ENCODE measurements at places on chromosomes 1 and 21. TPM values are rescaled to one million over a fixed set of nuclear protein-coding genes. Genes with fewer than 3 reads are reported as not detected.

The NKAIN1 gene
- total RNA-seq: not detected

The SERTAD4 gene
- total RNA-seq: 0.97 TPM

The TMEM125 gene
- not detected for total RNA-seq

The MPL gene
- not detected for total RNA-seq

DNA sequence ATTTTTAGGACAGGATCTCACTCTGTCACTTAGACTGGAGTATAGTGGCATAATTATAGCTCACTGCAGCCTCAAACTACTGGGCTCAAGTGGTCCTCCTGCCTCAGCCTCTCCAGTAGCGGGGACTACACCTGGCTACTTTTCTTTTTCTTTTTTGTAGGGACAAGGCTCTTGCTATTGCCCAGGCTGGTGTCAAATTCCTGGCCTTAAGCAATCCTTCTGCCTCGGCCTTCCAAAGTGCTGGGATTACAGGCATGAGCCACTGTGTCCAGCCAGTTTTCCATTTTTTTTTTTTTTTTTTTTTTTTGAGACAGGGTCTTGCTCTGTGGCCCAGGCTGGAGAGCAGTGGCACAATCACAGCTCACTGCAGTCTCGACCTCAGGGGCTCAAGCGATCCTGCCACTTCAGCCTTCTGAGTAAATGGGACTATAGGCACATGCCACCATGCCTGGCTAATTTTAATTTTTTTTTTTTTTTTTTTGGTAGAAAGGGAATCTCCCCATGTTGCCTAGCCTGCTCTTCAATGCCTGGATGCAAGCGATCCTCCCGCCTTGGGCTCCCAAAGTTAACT lies 20.6 kb upstream of the CEP85 start:
- no peak overlapping the region for H3K4me3 ChIP-seq
- peaks cover 10% of the 10 kb centered on the region for H3K27me3 ChIP-seq
- H3K4me1 ChIP-seq: no peaks in the 10 kb centered on the region
- H3K27ac ChIP-seq: no peak overlapping the region
- DNase-seq: no peak

- no peaks in the 10 kb centered on the region for H3K27me3 ChIP-seq
- no peak overlapping the region for H3K4me3 ChIP-seq
- H3K27ac ChIP-seq: no peak overlapping the region
- no peaks in the 10 kb centered on the region for H3K4me1 ChIP-seq
- DNase-seq: no peak
Observed at GRCh38 chr21:27639286-27639685, 672.4 kb upstream of the ADAMTS5 start.

GRCh38 chr1:98981917-98982513 lies 22.6 kb downstream of the PLPPR5 start:
- no peaks in the 10 kb centered on the region for H3K27me3 ChIP-seq
- H3K4me3 ChIP-seq: no peak overlapping the region
- H3K27ac ChIP-seq: no peak overlapping the region
- H3K4me1 ChIP-seq: peaks cover 8% of the 10 kb centered on the region
- DNase-seq: peak; percentile 63

GRCh38 chr1:175353066-175353465 lies 160.5 kb upstream of the KIAA0040 start:
- H3K4me3 ChIP-seq: no peak overlapping the region
- no peak overlapping the region for H3K27ac ChIP-seq
- no peaks in the 10 kb centered on the region for H3K4me1 ChIP-seq

DNA sequence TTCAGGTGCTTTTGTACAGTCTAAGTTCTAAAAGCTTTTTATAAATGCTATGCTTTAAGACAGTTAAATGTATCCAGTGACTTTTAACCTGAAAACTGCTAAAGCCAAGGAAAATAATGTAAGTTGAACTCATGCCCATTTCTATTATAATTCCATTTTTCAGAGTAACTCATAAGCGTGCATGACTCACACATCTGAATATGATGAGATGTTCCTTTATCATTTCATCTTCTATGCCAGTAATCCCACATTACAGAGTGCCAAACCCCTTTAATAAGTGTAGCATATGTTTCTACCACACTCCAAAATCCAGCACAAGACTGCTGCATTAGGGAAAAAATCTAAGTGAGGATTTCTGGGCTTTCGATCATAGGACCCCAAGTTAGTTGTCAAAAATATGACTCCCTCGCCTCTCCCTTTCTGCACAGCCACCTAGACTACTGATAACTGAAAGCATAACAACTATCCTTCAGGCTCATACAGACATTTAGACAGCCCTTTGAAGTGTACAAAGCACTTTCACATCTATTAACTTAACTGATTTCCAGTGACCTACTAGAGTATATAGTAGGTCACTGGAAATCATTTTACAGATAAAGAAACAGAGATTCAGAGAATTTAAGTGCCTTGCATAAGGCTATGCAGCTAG lies 45.3 kb downstream of the JAK1 start:
- peaks cover 51% of the 10 kb centered on the region for H3K4me1 ChIP-seq
- DNase-seq: peak; percentile 56
- H3K4me3 ChIP-seq: peak overlapping the region; percentile 19
- no peaks in the 10 kb centered on the region for H3K36me3 ChIP-seq
- no peaks in the 10 kb centered on the region for H3K27me3 ChIP-seq

DNA sequence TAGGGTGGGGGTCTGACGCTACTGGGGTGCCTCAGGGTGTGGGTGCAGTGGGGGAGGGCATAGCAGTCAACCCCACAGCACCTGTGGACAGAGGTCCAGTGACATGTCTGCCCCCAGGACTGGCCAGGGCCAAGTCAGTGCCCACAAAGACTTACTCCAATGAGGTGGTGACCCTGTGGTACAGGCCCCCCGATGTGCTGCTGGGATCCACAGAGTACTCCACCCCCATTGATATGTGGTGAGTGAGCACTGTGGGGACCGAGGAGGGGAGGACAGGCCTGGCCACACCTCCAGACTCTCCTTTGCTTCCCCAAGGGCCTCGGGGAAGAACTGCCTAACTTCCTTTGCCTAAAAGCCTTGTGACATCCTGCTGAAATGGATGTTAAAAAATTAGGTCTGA lies 23.5 kb downstream of the CDK18 start:
- H3K27me3 ChIP-seq: peaks cover 3% of the 10 kb centered on the region
- H3K27ac ChIP-seq: no peak overlapping the region
- H3K4me1 ChIP-seq: no peaks in the 10 kb centered on the region
- H3K4me3 ChIP-seq: no peak overlapping the region

DNA sequence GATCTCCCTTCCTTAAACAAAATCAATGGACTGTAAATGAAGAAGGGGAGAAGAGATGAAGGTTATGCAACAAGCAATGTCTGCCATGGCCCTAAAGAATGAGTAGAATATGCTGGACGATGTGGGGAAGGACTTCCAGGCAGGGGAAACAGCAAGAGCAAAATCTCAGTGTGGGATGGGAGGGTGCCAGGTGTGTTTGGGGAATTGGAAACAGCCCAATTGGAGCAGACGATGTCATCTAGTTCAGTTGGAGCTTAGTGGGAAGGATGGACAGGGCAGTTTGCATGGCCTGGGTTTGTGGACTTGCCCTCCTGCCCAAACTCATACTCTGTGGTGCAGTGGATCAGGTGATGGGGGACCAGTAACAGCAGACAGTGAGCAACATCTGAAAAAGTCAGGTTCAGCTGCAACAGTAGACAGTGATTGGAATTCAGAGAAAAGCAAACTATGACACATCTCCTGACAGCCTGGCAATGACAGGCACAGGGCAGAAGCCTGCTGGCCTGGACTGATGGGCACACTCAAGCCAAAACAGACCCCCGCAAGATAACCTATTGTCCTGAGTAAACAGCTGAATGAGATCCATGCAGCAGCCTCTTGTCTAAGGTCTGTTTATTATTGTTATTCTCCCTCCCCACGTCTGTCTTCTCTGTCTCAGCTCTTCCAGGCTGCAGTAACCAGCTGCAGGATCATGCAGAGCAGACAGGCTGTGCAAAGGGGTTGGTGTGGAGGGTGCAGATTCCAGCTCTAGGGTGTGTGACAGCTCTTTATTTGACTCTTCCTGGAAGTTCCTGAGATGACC lies 50.5 kb upstream of the PRELP start:
- no peak overlapping the region for H3K27ac ChIP-seq
- peaks cover 13% of the 10 kb centered on the region for H3K27me3 ChIP-seq
- peak; percentile 5 for DNase-seq
- no peak overlapping the region for H3K4me3 ChIP-seq
- H3K36me3 ChIP-seq: no peaks in the 10 kb centered on the region

DNA sequence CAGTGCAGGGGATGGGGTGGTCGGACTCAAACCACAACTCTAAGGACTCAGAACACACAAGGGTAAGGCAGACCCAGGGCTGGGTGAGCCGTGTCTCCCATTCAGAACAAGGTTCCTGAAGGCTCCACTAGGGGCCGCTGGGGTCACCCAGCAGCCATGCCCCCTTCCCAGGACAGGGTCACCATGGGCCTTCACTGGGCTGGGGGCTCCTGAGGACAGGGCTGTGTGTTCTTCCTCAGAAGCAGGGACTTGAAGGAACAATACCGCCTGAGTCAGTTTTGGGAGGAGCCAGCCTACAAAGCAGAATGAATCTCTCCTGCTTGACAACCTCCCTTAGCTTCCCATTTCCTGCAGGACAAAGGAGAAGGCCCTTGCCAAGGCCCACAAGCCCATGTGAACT lies 15.4 kb downstream of the RIMS3 start:
- no peak overlapping the region for H3K4me3 ChIP-seq
- DNase-seq: no peak
- H3K27ac ChIP-seq: no peak overlapping the region
- no peaks in the 10 kb centered on the region for H3K36me3 ChIP-seq
- no peaks in the 10 kb centered on the region for H3K4me1 ChIP-seq

- DNase-seq: no peak
- H3K4me1 ChIP-seq: peaks cover 40% of the 10 kb centered on the region
- H3K4me3 ChIP-seq: no peak overlapping the region
- no peaks in the 10 kb centered on the region for H3K27me3 ChIP-seq
Observed at GRCh38 chr1:151315565-151316235, 11.5 kb downstream of the PI4KB start.

- DNase-seq: no peak
- H3K4me3 ChIP-seq: no peak overlapping the region
- no peak overlapping the region for H3K27ac ChIP-seq
- peaks cover 4% of the 10 kb centered on the region for H3K36me3 ChIP-seq
- H3K27me3 ChIP-seq: no peaks in the 10 kb centered on the region
- no peaks in the 10 kb centered on the region for H3K4me1 ChIP-seq
Observed at GRCh38 chr1:43841321-43842174, 92.1 kb upstream of the ARTN start.

DNA sequence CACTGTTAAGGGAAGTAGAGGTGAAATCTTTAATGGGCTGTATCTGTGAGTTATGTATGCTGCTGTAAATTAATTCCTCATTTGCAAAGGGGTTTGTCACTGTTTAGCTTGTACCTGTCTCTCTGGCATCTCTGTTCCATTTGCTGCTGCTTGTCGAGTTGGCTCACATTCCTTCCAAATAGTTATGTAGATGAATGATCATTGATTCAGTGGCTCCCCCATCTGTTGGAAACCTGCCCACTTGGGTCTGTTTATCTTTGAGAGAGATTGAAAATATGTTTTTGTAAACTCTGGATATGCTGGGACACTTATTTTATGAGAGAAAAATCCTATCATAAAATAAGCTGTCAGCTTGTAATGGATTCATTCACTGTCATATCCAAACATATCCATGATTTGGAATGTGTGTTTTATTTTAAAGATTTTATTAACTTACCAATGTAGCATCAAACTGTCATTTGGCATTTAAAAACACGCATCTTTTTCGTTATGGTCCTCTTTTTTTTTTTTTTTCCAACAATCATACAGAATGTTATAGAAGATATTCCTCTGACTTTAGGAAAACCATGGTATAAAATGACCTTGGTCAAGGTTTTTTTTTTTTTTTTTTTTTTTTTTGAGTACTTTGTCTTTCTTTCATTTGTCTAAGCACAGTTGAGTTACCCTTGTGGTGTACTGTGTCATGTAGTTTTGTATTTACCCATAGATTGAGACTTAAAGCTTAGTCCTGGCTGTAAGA lies 3.5 kb downstream of the RYR2 start:
- H3K27ac ChIP-seq: no peak overlapping the region
- no peak overlapping the region for H3K4me3 ChIP-seq
- no peak for DNase-seq
- H3K4me1 ChIP-seq: no peaks in the 10 kb centered on the region
- no peaks in the 10 kb centered on the region for H3K36me3 ChIP-seq
- peaks cover 32% of the 10 kb centered on the region for H3K27me3 ChIP-seq

- peaks cover 13% of the 10 kb centered on the region for H3K4me1 ChIP-seq
- no peak for DNase-seq
- no peaks in the 10 kb centered on the region for H3K36me3 ChIP-seq
- H3K4me3 ChIP-seq: no peak overlapping the region
- H3K27ac ChIP-seq: no peak overlapping the region
Observed at GRCh38 chr1:212600071-212600915, 8.3 kb upstream of the ATF3 start.

GRCh38 chr1:187041104-187041503 lies 212.4 kb downstream of the PLA2G4A start:
- H3K27ac ChIP-seq: no peak overlapping the region
- H3K36me3 ChIP-seq: no peaks in the 10 kb centered on the region
- H3K4me1 ChIP-seq: no peaks in the 10 kb centered on the region
- no peak overlapping the region for H3K4me3 ChIP-seq

DNA sequence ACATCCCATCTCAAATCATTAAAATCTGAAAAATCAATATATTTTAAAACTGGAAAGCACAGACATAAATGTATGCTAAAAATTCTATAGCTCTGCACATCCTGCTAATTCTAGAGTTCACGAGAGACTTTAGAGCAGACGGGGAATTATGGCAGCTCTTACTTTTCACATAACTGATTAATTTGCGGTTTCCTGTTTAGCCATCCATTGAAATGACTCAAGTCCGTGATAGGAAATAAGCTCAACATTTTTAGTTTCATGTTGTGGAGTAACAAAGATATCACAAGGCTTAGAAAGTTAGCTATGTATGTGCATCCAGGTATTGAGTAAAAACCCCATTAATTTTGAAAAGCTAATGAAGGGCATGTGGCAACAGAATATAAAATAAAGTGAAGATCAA lies 123.2 kb downstream of the SMYD2 start:
- peaks cover 18% of the 10 kb centered on the region for H3K4me1 ChIP-seq
- no peak overlapping the region for H3K4me3 ChIP-seq
- H3K27ac ChIP-seq: 0 out of 2 replicates have a peak overlapping the region, but pooled peaks have one; percentile 1
- peaks cover 41% of the 10 kb centered on the region for H3K36me3 ChIP-seq
- peak; percentile 60 for DNase-seq
- H3K27me3 ChIP-seq: no peaks in the 10 kb centered on the region

Data from GM23248 (cell line).